Cardiac ventricle fibroblast (primary cell): ENCODE measurements at places on chromosomes 7 and 10. TPM values are rescaled to one million over a fixed set of nuclear protein-coding genes. Genes with fewer than 3 reads are reported as not detected.

MTURN gene
- 24.4 and 27.3 TPM in 2 replicates for total RNA-seq

VWDE gene
- total RNA-seq = not detected in 2 replicates

TLX1 gene
- total RNA-seq = not detected in 2 replicates

DGKI gene
- total RNA-seq = 1.1 and 1.3 TPM in 2 replicates

EFCAB10 gene
- not detected in 2 replicates for total RNA-seq
